AG04449 (cell line): ENCODE measurements at places on chromosomes 3 and 15.

DNA sequence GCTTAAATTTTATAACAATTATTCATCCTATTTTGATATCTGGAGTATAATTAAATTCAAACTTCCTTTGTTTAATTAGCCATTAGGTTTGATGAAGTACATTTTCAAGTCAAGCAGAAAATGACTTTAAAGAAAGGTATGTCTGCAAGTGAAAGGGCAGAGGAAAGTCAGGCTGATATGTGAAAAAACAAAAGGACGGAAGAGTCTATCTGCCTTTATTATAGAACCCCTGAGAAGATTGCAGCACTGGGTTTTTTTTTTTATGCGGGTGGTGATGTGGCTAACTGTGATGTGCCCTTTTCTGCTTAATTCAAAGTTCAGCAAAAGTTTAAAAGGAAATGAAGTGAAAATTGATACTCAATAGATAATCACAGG, 83.2 kb downstream of the COL8A1 start:
- DNase-seq = no peak

DNA sequence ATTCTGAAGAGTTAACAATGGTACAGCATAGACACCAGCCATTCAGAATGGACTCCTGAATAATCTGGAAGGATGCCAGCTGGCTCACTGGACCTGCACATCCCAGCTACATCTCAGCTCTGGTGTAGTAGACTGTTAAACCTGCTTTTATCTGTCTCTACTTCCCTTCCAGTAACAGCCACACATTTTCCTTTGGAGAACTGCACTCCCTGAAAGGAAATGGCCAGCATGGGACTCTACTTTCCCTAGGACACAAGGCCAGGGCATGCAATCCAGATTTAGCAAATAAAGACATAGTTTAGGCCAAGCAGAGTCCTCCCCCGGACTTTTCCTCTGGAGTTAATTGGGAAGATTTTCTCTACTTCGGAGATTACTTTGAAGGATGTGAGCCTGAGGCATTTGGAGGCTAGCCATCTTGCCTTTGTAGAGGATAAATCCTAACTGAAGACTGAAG, 82.7 kb upstream of the TCF12 start:
- DNase-seq = no peak

DNA sequence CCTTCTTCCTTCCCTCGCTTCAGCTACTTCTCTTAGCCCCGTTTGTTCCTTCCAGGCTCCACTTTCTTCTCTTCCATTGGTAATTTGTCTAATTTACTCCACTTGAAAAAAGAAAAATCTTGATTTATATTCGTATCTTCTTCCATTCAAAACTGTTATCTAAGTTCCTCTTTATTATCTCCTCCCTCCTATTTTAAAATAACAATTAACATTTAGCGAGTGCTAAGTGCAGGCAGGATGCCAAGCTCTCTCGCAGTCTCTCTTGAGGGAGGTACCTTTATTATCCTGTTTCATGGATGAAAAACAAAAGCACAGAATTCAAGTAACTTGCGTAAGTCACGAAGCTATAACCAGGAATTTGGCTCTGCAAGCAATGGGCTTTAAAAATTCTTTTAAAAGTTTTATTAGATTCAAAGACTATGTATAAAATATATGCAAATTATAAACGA, 418.9 kb upstream of the NAALADL2 start:
- peak; percentile 33 for DNase-seq

DNA sequence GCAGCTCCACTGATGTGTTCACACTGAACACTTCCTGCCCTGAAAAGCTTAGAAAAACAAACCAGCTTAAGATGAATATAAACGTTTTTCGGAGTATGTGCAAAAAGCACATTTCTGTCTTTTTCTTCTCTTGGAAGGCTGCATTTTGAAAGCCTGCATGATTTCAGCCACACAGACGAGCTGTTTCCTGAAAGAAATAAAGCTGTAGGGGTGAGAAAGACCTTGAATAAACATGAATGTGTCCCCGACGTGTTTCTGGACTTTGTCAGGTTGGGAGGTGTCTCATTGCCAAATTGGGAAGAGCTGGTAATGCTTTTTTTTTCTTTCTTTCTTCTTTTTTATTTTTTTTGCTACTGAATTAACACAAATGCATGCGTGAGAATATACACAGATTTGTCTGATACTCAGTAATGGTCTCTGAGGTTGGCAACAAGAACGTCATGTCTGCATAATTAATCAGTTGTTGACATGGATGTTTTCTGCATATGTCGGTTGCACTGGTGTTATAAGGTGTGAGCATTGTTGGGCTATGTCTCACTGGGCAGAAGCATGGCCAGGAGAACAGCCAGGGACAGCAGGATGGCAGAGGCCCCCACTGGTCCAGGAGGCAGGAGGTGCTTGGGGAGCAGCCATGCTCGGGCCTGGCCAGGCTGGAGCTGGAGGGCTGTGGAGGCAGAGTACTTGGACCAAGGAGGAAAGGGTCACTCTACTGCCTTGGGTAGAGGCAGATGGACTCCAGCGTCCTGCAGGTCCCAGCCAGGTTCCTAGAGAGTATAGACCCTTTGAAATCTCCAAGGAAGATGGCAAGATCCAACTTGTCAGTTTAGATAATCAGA, 39.0 kb downstream of the ADAMTSL3 start:
- DNase-seq = no peak

DNA sequence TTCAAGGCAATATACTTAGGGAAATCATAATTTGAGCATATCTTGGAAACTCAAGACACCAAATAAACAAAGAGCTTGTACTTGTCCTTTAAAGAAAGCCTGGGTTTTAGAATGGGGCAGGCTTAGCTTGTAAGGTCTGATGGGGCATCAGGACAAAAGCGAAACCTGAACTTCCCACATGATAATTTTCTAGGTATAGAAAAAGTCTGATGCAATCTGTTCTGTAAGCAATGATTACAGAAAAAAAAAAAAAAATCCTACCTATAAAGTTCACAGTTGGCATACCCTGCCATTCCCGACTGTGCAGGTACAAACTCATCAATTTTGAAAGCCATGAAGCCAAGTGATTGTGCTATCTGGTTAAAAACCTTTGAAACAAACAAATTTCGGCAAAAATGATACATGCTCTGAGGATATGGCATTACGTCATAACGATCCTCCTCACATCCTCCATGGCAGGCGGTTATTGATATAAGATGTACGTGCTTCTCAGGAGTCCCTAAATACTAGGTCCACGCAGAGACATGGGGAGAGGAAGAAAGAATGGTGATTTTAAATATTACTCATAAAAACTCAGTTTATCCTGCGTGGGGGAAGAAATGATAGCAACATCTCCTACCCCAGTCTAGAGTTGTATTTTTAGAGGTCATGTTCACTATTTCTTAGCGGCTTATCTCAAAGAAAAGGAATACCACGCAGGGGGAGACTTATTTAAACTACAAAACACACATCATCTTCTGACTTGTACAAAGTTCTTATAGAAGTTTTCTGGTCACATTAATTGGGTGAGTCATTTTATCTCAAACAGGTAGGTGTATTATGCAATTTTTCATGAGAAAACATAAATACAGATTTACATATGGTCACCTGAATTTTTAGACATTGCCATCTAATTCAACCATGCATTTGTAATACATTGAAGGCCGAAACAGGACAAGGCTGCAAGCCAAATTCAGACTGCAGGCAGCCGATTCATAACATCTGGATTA, 27.0 kb downstream of the MB21D2 start:
- no peak for DNase-seq
